ENCODE measurements at places on chromosomes 6 and 20.

- DNase-seq = no peak
Observed at GRCh38 chr6:74631564-74631963, 574.3 kb downstream of the COL12A1 start.

DNA sequence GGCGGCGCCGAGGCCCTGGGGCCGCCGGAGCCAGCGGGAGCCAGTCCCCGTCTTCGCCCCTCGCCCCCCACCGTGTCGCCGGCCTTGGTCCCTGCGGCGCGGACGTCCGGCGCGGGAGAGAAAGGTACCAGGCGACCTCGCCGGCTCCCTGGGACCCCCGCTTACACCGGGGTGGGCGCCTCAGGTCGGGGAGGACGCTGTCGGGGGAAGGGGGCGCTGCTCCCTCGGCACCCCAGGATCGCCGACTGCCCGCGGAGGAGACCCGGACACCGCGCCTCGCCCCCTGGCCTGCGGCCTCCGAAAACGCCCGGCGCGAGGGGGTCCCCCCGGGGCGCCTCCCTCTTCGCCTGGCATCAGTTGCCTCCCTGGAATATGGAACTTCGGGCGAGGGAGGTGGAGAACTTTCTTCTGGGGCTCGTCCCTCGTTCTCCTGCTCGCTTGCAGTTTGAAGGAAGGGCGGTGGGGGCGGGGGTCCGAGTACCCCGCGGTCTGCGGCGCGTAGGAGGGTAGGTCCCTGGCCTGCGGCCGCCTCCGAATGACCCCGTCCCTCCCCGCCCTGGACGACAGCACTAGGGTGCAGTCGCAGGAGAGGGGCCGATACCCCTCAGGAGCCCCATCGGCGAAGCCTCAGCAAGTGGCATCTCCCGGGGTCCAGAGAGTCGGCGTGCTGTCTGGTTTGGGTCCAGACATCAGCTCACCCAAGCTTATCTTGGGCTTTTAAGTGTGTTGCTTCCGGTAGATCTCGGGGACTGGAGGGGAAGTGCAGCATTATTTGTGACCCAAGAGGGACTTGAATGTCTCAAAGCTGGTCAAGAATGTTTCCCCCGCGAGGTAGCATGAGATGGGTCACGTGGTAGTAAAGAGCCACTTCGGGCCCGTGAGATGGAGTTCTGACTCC is 549 bp downstream of the ANKRD6 start:
- peak; percentile 43 for DNase-seq

GRCh38 chr20:60806354-60806753 is 445.7 kb upstream of the CDH4 start:
- DNase-seq = no peak

- no peak for DNase-seq
Observed at GRCh38 chr6:12075067-12075563, 63.0 kb downstream of the HIVEP1 start.

GRCh38 chr20:43379239-43379917 is 78.3 kb upstream of the SRSF6 start:
- no peak for DNase-seq

GRCh38 chr6:122285292-122285913 is 114.0 kb upstream of the HSF2 start:
- no peak for DNase-seq

- no peak for DNase-seq
Observed at GRCh38 chr6:134466771-134467525, 149.0 kb upstream of the SGK1 start.

DNA sequence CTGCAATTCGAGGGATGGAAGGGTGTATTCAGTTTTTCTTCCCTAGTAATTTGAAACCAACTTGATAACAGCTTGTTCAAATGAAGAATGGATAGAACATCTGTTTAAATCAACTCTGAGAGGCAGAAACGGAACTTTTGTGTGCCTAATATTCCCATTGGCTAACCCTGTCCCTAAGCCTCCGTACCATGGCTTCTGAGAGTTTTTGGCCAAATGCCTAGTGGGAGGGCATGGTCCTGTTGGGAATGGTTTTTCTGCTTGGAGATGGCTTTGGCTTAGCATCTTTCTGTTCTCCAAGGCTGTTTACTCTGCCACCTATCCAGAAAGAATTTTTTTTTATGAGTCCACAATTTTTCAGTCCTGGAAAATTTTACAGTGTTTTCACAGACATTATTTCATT is 126.7 kb upstream of the MLIP start:
- DNase-seq = no peak

GRCh38 chr20:10558635-10559187 is 115.1 kb downstream of the JAG1 start:
- peak; percentile 68 for DNase-seq

GRCh38 chr6:116385459-116385802 is 14.7 kb downstream of the DSE start:
- no peak for DNase-seq

- DNase-seq = no peak
Observed at GRCh38 chr20:12914804-12915203, 94.0 kb upstream of the SPTLC3 start.

GRCh38 chr6:104702126-104702841 is 157.4 kb downstream of the HACE1 start:
- no peak for DNase-seq

GRCh38 chr6:111105578-111105977 is 18.3 kb downstream of the SLC16A10 start:
- DNase-seq = peak; percentile 54

DNA sequence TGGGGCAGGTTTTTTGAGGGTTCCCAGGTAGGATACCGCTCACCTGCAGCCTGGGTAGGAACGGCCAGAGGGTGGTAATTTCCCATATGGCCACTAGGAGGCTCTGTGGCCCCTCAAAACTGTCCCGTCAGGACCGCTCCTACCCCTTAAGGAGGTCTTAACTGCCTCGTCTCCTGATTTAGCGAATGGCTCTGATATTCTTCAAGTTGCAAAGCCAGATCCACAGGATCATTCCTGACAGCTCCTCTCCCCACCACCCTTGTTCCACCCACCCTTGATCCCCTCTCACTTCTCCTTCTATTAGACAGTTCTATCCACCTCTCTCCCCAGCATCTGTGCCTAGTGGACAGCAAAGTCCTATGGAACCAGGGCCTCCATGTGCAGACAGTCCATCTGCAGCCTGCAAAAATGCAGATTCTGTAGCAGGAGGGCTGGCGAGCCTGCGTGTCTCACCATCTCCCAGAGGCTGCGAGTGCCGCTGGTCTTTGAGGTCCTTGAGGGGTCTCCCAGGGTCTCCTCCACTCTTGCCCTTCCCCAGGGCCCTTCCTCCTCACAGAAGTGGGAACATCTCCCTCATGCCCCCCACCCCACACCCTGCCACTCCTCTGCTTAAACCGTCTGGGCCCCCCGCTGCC is 34.3 kb upstream of the ZBP1 start:
- DNase-seq = peak; percentile 70

GRCh38 chr20:45538209-45538799 is 978 bp downstream of the WFDC6 start:
- DNase-seq = no peak

- DNase-seq = no peak
Observed at GRCh38 chr20:48837014-48837413, 9.2 kb upstream of the PREX1 start.

DNA sequence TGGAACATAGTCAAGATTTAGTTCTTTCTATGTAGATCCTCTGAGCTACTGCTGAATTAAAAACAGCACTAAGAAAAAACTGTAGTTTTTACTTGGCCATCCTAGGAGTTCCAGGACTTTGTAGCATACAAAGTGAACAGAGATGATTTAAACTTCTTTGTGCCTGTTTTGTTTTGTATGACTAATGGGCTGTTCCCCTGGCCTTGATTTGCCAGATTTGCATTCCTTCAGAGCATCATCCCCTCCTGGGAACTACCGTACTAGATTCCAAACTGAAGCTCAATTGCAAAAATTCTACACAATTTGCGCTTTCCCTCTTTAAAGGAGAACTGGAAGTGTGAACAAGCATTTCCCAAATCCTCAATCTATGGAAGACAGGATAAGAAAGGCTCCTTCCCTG is 23.1 kb downstream of the ACOT13 start:
- DNase-seq = no peak

DNA sequence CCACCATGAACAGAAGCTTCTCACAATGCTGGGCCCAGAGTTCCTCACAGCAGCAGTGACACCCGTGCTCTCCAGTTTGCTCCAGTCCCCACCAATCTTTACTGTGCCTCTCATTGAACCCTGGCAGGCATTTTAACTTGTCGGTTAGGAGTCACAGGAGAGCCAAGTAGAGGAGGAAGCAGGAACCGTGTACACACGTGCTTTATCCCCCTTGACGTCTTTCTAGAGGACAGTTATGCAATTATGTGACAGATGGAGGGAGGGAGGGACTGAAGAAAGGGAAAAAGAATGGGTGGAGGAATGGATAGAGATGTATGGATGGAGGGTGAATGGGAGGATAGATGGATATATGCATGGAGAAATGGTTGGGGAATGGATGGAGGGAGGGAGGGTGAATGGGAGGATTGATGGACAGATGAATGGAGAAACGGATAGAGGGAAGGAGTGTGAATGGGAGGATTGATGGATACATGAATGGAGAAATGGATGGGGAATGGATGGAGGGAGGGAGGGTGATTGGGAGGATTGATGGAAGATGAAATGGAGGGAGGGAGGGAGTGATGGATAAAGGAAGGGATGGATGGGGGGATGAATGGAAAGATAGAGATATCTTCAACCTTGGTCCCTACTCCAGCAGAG is 26.0 kb downstream of the RBM38 start:
- no peak for DNase-seq

GRCh38 chr20:63735859-63736718 is at the start of gene LIME1:
Gene LIME1 (plus strand): TSS chr20:63736664. CDS start chr20:63737550, 886 bp downstream.
- DNase-seq = peak; percentile 73

GRCh38 chr6:116201538-116201937 is 52.3 kb downstream of the TSPYL4 start:
- DNase-seq = no peak

- DNase-seq = no peak
Observed at GRCh38 chr6:89347825-89348224, 4.7 kb downstream of the UBE2J1 start.

- no peak for DNase-seq
Observed at GRCh38 chr6:87971605-87972262, 75.9 kb upstream of the SPACA1 start.

DNA sequence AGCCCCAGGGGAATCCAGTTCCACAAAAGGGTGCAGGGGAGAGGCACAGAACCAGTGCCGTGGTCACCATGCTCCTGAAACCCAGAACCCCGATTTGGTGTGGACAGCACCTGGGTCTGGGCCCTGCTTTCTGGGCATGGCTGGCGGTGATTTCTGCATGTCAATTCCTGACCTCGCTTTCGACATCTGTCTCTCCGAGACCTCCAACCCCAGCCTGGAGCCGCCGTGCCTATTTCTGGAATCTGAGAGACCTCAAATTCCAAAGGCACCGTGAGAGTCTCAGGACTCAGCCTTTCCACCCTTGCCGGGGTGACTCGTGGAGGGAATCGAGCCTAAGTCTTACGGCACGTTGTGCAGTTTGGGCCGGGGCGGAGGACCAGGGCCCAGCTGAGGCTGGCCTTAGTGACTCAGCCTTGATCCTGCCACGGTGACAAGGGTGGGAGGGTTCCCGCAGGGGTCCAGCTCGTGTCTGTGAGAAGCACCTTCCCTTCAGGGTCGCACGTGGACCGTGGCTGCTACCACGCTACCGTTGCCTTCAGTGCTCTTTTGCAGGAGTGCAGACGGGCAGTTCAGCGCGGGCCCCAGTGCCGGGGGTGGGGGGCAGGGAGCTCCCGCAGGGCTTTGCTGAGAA is 133.7 kb downstream of the PXDC1 start:
- DNase-seq = no peak

- peak; percentile 61 for DNase-seq
Observed at GRCh38 chr6:167047554-167047953, 48.4 kb downstream of the CEP43 start.

- DNase-seq = no peak
Observed at GRCh38 chr20:41276317-41276751, 41.2 kb downstream of the ZHX3 start.

GRCh38 chr6:40912158-40912946 is 126.7 kb downstream of the UNC5CL start:
- peak; percentile 43 for DNase-seq

DNA sequence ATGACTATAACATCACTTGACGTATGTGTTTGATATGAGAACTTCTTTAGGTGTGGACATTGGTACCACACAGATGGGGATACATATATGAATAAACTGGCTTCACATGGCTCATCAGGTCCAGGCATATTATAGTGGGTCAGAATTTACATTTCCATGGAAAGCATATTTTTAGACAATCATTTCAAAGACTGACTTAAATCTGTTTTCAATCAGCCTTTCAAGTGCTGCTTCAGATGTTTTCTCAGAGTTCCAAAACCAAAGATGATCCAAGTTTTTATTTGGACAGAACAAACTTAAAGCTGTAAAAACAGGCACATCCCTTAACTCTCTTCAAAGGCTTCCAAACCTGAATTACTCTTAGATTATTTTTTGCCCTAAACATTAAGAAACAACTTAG is 88.1 kb downstream of the PRSS35 start:
- DNase-seq = no peak

GRCh38 chr6:150229436-150230163 is 86.8 kb downstream of the PPP1R14C start:
- DNase-seq = no peak

- no peak for DNase-seq
Observed at GRCh38 chr20:57600320-57601210, 19.7 kb downstream of the ZBP1 start.

DNA sequence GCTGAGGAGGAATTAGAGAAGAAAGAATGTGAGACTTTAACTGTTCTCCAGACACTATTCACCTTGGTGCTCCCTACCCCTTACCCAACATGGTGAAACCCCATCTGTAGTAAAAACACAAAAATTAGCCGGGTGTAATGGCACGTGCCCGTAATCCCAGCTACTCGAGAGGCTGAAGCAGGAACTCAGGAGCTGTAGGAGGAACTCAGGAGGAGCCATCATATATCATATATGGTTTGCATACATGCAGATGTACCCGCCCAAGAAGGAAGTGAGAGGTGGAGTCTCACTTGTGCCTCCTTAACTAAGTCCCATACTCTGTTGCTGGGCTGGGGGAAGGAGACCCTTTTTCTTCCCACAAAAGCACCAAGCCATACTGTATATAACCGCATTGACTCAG is 35.5 kb upstream of the ME1 start:
- DNase-seq = no peak

DNA sequence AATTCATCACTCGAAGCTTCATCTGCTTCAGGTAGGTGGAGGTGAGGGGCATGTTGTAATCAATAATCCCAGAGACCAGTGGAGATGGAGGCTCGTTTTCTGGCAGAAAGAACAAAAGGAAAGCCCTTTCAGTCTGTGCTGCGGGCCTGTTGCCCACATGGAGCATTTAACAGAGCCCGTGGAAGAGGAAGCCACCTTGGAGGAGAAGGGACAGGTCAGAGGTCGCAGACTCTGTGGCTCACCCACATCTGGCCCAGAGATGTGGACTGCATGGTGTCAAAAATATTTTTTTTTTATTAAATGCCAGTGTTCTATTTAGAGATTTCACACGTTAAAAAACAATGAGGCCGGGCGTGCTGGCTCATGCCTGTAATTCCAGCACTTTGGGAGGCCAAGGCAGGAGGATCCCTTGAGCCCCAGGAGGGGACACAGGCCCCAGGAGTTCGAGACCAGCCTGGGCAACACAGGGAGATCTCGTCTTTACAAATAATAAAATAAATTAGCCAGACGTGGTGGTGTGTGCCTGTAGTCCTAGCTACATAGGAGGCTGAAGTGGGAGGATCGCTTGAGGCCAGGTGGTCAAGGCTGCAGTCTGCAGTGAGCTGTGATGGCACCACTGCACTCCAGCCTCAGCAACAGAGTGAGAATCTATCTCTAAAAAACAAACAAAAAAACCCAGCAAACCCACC is 73.6 kb downstream of the NOL4L start:
- no peak for DNase-seq

GRCh38 chr6:105622226-105622625 is 219.3 kb upstream of the PREP start:
- DNase-seq = no peak

All from stimulated activated CD8-positive, alpha-beta memory T cell treated with anti-CD3 and anti-CD28 coated beads, Interleukin-4, amount 100 ng/mL, for 48 hours (primary cell).